Astrocyte (in vitro differentiated cells and primary cell): ENCODE measurements at places on chromosomes 1 and 21.

DNA sequence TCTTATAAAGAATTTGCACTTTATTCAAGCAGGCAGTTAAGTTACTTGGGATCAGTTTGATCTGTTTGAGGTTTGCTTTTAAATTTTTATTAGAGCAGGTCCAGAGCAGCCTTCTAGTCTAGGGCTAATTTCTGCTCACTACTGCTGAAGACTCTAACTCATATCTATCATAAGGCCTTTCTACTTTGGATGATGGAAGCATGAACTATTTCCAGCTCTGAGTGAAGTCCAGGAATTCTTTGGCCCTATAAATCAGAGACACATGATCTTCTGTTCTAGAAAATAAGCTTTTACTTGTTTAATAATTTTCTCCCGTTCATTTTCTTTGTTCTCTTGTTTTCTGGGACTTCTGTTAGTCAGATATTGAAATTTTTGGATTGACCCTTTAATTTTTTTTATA, 14.7 kb downstream of the NIBAN1 start:
- DNase-seq: no peak

DNA sequence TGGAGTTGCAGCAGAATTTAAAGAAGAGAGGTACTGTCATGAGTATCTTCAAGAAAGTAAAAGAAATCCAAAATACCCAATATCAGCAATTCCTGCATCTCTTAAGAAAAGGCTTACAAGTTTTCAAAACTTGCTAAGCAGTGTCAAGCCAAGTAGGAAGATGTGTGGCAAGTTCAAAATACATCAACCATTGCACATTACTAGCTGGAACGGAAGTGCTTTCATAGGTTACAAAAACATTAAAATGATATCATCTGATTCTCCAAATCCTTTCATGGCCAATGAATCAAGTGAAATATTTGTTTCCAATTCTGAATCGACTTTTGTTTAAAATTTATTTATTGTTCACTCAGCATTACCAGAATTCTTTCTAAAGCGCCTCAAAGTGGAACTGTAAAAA, 5.7 kb upstream of the ABCA4 start:
- no peak for DNase-seq

DNA sequence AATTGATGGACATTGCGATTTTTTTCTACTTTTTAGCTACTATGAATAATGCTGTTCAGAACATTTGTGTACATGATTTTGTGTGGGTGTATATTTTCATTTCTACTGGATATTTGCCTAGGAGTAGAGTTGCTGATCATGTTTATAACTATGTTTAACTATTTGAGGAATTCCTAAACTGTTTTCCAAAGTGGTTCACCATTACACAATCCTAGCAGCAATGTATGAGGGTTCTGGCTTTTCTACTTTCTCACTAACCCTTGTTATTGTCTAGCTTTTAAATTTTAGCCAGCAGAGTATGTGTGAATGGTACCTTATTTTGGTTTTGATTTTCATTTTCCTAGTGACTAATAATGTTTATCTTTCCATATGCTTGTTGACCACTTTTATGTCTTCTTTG, 86.2 kb downstream of the ATG4C start:
- peak; percentile 1 for DNase-seq

DNA sequence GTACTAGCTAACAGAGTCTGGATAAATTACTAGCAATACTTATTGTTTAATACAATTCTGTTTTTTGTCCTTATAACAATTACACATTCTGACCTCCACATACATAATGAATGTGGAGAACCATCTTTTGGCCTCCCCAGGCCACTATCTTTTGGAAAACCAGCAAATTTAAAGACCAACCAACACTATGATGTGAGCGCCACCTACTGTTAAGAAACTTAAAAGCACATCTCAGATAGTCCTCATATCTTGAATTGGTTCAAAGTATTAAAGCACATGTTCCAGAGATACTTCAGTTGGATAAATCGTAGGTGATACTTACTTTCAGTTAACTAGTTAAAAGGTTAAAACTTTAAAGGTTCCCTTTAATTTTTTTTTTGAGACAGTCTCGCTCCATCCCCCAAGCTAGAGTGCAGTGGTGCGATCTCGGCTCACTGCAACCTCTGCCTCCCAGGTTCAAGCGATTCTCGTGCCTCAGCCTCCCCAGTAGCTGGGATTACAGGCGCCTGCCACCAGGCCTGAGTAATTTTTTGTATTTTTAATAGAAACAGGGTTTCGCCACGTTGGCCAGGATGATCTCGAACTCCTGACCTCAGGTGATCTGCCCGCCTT, 29.3 kb upstream of the USP1 start:
- peak; percentile 19 for DNase-seq

- DNase-seq: no peak
These were observed 69.4 kb upstream of the VAV3 start for GRCh38 chr1:108034396-108034795.

- DNase-seq: no peak
These were observed 130.8 kb downstream of the BRINP2 start for GRCh38 chr1:177301425-177302124.

DNA sequence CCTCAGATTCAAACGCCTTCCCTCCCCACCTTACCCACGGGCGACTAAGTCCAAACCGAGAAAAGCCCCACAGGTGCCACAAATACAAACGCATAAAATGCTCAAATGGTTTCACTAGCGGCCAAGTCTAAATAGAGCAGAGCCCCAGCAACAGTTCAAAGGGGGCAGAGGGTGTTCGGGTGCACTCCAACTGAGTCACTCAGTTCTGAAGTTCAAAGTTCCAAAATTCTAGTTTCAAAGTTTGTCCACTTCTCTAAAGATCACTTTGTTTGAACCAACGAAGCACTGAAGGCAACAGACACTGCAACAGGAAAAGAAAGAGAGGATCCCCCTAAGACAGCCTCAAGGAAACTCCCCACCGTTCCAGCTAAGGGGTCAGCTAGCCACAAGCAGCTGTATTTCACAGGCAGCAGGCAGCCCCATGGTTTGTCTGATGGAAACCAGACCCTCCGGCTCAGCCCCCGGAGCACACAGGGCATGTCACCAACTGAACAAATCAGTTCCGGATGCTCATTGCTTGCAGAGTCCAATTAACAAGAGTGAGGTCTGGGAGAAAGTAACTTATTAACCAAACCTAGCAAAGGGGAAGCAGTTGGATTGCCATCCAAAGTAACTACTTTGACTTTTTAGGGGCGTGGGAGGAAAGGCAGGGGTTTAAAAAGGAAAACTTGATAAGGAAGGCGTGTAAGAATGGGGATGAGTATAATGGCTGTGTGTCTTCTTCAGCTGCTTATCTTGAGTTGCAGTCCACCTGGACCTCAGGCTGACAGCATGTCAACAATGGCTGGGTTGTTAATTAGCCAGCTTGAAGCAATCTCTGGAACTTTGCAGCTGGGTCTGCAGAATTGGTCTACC, 1423.9 kb upstream of the PRMT6 start:
- no peak for DNase-seq

- DNase-seq: no peak
These were observed 32.9 kb upstream of the SNRPE start for GRCh38 chr1:203828503-203828902.

- DNase-seq: no peak
These were observed 39.4 kb downstream of the PHC2 start for GRCh38 chr1:33391343-33392078.

DNA sequence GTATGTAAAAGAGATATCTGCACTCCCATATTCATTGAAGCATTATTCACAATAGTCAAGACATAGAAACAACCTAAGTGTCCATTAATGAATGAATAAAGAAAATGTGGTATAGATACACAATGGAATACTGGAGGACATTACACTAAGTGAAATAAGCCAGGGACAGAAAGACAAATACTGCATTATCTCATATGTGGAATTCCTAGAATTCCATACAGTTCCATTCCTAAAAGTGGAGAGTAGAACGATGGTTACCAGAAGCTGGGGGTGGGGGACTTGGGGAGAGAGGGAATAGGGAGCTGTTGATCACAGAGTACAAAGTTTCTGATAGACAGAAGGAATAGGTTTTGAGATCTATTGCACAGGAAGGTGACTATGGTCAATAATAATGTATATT, 7.4 kb downstream of the TMED5 start:
- DNase-seq: peak; percentile 25

DNA sequence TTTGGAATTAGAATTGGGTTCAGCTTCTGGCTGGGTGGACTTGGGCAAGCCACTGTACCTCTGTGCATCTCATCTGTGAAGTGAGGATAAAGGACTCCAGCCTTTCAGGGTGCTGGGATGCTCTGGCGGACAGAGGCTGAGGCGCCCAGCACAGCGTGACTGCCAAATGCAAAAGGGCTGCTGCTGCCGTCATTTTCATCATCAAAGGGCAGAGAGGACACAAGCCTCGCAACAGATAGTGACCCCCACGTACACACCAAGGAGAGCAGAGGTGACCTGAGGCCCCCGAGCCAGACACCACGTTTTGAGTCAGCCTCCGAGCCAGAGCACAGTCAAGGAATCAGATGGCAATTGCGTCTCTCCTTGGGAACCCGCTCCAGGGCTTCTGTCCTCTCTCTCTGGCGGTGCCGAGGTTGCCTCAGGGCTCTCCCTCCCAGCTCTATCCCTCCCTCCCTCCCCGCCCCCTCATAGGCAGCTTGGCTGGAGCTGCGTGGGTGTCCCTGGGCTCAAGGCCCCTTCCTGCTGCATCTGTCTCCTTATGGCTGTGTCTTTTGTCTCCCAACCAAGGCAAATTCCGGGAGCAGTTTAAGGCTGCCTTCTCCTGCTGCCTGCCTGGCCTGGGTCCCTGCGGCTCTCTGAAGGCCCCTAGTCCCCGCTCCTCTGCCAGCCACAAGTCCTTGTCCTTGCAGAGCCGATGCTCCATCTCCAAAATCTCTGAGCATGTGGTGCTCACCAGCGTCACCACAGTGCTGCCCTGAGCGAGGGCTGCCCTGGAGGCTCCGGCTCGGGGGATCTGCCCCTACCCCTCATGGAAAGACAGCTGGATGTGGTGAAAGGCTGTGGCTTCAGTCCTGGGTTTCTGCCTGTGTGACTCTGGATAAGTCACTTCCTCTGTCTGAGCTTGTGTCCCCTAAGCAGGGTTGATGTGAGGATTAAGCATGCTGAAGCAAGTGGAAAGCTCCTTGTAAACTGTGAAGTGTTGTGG, 9.0 kb downstream of the HCRTR1 start:
- peak; percentile 14 for DNase-seq

DNA sequence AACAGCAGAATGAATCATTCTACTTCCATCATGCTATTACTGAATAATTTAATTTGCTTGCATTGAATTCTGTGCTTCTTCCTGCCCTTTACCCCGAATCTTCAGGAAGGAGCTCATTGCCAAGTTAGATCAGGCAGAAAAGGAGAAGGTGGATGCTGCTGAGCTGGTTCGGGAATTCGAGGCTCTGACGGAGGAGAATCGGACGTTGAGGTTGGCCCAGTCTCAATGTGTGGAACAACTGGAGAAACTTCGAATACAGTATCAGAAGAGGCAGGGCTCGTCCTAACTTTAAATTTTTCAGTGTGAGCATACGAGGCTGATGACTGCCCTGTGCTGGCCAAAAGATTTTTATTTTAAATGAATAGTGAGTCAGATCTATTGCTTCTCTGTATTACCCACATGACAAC, 44.2 kb downstream of the MAP3K7CL start:
- no peak for DNase-seq

DNA sequence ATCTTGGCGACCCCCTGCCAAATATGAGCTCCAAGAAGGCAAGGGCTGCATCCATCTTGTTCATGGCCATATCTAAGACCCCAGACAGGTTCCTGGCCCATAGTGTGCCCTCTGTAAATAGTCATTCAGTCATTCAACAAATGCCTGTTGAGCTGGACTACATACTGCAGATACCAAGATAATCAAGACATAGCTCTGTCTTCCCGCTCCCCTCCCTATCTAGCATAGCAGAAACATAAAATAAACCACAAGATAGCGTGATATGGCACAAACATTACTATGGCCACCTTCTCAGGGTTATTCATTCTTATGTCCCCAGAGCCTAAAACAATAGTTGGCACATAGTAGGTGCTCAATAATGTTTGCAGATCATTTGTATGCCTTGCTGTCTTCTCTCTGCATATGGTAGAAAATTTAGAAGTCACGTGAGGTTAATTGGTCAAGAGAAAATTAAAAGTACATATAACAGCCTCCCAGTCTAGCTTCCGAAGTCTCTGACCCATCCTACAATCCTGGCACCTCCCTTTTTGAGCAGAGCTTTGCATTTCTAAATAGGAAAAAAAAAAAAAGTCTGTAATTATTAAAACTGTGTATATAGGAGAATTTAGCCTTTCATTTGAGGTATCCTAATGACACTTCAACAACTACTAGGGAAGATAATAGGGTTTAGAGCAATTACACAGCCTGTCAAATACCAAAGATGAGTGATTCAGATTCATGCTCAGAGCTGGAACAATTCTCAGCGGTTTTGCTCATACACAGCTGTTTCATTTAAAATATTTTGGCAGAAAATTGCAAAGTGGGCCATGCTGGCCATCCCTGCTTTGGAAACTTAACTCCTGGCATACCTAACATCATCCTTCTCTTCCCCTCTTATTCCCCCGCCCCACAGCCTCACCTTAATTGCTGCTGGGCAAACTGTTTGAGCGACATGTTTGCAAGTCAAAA, 219.0 kb downstream of the KAZN start:
- no peak for DNase-seq

DNA sequence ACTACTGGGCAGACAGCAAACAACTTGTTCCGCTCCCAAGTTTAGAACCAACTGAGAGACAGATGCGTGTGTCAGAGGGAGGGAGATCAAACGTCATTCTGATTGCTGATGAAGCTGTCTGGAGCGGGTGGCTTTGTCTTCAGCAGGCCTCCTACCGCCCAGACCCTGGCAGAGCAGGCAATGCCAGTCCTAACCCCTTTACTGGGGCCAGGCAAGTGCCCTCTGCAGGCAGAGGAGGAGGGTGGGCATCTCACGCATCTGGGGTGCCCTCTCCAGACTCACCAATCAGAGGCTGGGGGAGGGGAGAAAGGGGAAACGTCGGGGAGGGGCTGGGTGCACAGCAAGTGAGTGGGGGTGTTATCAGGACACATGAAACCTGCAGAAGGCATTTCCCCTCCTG, 126.6 kb downstream of the ACTL8 start:
- DNase-seq: no peak

DNA sequence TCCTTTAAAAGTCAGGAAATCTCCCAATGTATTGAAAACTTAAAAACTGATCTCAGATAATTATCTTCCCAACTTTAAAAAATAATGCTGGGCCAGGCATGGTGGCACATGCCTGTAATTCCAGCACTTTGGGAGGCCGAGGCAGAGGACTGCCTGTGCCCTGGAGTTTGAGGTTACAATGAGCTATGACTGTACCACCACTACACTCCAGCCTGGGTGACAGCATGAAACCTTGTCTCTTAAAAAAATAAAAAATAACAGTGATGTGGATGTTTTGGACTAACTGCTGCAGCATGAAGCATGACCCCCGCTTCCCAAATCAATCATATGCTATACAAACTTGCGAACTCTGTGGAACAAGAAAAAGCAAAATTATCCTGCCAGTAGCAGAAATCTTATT, 186.3 kb downstream of the RERE start:
- peak; percentile 25 for DNase-seq

GRCh38 chr1:232423591-232423990, 206.3 kb downstream of the SIPA1L2 start:
- DNase-seq: no peak

DNA sequence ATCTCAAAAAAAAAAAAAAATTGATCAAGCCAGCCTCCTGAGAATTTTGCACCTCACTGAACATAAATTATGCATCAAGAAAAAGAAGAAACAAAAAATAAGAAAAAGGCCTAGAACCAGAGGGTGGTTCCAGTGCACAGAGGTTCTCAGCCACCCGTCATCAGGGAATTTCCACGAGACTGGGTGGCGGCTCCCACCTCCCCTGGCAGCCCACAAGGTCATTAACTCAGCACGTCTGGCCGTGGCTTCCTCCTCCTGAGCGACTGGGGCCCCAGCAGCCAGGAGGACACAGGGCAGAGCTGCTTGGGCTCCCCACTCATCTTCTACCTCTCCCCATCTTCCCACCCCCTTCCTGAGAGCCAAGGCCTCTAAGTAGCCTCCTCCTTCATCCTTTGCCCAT, 15.7 kb upstream of the TMEM51 start:
- DNase-seq: no peak
